ENCODE measurements at places on chromosomes 6 and 20. TPM values are rescaled to one million over a fixed set of nuclear protein-coding genes. Genes with fewer than 3 reads are reported as not detected.

The ECT2L gene
- 0.02 TPM for polyA plus RNA-seq

The MMP24 gene
- polyA plus RNA-seq: 18.1 TPM

The PRPH2 gene
- polyA plus RNA-seq: not detected

The ARFGEF3 gene
- not detected for polyA plus RNA-seq

The GINS1 gene
- 5.1 TPM for polyA plus RNA-seq

The MEI4 gene
- polyA plus RNA-seq: not detected

The ELMO2 gene
- polyA plus RNA-seq: 38.5 TPM

Data from SK-N-SH (cell line).